ENCODE measurements at places on chromosomes 16 and 17.
A peak's percentile ranks its signal among the peaks of the same experiment; 100 is the strongest.

DNA sequence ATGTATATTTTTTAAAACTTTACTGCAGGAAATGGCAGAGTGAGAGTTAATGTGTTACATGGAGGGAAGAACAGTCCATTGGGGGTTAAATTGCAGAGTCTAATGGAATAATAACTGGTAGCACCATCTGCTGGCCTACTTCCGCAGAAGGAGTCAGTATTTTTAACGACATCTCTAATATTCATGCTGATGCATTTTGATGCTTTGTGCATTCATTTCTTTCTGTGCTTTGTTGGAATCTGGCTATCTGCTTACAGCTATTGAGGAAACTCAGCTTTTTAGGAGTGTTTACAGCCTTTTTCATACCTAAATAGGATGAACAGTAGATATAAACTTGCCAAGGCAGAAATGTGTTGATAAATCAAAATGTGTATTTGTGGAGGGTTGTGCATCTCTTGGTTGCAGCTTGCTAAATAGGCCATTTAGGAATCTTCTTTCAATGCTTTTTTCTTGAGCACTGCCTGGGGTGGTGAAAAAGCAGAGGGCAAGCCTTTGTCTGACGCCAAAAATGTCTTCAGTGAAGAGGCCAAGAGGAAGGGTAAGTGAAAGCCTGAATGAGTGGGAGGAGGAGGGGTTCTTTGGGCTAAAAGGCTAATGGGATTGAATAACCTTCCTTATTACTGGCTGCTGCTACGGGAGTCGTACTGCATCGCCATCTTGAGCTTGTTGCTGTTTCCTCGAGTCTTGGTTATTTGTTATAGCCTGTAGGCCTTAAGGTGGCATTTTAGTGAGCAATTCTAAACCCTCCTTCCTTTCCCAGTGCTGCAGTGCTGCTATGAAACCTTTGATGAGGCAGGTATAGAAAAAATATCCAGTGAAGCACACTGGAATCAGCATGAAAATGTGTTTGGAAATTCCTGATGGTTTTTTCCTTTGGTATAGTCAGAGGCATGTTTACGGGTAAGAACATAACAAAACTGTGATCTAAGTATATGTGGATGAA, 153.3 kb downstream of the CHD9 start:
- DNase-seq: peak; percentile 93

- peak; percentile 95 for DNase-seq
These were observed 5.8 kb downstream of the ZG16B start for GRCh38 chr16:2835638-2836493.

DNA sequence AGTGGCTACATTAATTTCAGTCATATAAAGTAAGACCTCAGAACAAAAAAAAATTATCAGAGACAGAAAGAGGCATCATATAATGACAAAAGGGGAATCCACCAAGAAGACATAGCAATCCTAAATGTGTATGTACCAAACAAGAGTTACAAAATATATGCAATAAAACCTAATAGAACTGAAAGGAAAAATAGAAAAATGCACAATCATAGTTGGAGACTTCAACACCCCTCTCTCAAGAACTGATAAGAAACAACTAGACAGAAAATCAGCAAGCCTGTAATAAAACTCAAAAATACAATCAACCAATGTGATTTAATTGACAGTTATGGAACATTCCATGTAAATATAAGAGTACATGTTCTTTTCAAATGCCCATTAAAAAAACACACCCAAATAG, 61.3 kb upstream of the C16orf82 start:
- DNase-seq: no peak

GRCh38 chr16:66590322-66590721, 11.1 kb downstream of the CMTM2 start:
- no peak for DNase-seq

- peak; percentile 33 for DNase-seq
These were observed 1.3 kb downstream of the C16orf86 start for GRCh38 chr16:67667817-67668494.

DNA sequence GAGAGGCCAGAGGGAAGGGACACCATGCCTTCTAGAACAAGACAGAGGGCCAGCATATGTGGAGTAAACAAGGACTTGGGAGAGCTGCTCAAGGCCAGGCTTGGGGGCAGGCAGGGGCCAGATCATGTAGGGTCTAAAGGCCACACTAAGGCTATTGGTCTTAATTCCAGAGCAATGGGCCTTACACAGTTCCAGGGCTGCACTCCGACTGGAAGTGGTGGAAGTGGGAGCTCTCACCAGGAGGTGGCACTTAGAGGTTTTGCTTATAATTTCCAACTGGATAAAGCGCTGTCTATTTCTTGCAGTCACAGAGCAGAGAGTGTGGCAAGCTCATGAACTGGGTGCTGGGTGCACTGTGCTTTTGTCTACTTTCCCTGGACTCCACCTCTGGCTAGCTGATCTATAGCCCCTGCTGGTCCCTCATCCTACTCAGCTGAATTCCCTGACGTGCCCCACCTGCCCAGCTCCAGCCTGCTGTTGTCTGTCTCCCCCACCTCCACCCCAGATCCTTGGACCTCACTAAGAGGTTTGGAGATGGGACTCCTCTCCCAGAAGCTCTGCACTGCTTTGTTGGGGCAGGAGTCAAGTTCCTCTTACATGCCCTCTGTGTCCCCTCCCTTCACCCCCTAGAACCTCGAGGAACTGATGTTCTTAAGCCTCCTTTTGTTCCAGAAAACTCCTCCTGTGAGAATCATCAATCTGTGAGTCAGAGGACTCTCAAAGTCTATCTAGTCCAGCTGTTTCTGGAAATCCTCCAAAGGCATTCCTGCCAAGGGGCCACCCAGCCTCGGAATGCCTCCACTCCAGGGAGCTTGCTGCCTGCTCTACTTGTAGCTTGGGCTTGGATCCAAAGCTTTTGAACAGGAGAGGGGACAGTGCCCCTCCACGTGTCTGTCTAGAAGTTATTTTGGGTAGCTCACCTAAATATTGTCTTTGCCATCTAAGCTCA, 48.1 kb upstream of the KSR1 start:
- no peak for DNase-seq

- DNase-seq: no peak
These were observed 18.9 kb downstream of the RPRML start for GRCh38 chr17:46960152-46960551.

DNA sequence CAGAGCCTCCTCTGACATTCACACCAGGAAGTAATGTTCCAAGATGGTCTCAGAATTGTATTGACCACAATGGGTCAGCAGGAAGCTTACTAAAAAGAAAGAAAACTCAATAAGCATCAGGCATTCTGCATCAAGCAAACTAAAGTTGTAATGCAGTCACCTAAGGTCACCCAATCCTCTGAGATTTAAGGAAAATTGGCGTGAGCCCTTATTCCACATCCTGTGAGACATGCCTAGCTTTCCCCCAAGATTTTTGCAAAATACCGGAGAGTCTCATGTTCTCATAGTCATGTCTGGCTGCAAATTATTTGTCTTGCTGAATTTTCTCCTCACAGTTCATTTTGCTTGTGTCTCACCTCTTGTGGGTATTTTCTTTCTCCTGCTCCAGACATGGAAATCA, 417.1 kb upstream of the SOX9 start:
- DNase-seq: no peak

- no peak for DNase-seq
These were observed 145.3 kb upstream of the LHX1 start for GRCh38 chr17:36791942-36792475.

- DNase-seq: no peak
These were observed 784.6 kb upstream of the EEF2KMT start for GRCh38 chr16:5882087-5882640.

GRCh38 chr17:7204828-7205461, 14.7 kb downstream of the DLG4 start:
- no peak for DNase-seq

GRCh38 chr17:63826468-63827001, 696 bp upstream of the PSMC5 start:
- no peak for DNase-seq

DNA sequence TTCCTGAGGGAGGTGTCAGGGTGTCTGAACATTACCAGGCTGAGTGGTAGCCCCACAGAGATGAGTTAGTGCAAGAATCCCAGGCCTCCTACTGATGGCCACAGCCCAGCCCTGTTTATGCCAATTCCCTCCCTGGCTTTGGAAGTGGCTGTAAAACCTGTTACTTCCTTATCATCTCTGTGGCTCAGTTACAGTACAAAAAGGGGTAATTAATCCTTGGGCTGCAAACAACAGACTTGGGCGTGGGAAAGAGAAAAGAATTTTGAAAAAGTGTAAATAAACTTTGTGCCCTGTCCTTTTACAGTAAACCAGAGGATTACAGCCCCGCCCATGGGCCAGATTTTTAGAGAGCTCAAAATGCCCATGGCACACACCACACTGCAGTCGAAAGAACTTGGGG, 73.1 kb upstream of the AXIN2 start:
- no peak for DNase-seq

DNA sequence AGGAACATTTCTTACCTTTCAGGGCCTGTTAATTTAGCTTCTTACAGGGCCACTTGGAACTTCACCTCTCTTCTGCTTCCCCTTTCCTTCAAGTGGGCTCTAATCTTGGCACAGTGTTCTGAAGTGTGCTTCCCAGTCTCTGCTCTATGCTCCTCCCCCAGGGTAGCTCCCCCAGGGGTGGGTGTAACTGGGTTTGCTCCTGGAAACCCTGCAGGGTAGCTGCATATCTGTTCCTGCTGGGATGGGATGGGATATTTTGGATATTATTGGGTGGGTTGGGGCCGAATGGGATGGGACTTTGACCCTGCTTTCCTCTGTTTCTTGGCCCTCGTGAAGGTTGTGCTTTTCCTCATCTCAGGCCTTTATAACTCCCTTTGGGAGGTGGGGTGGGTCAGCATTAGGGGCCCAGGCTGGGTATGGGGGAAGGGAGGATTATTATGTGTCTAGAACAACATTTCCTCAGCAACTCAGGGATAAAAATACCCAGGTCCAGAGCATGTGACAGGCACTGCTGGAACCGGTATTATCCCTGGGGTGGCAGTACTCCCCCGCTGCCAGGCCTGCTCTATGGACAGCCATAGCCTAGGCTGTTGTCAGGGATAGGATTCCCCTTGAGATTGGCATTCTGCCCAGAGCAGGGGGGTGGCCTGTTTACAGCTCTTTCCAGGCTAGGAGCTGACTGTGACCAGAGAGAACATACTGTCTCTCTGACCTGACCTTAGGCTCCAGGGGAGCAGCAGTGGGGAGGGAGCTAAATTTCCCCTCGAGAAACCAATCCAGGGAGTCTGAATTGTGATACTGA, 5.0 kb downstream of the NFE2L1 start:
- no peak for DNase-seq

- DNase-seq: no peak
These were observed 187.2 kb downstream of the CBLN1 start for GRCh38 chr16:49094471-49094870.

DNA sequence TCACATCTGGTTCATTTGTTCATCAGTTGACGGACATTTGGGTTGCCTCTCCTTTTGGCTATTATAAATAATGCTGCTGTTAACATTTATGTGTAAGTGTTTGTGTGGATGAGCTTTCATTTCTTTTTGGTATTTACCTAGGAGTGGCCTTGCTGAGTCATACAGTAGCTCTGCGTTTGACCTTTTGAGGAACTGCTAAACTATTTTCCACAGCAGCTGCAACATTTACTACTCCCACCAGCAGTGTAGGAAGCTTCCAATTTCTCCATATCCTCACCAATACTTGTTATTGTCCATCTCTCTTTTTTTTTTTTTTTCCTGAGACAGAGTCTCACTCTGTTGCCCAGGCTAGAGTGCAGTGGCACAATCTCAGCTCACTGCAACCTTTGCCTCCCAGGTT, 20.7 kb upstream of the PLCG2 start:
- DNase-seq: peak; percentile 13

DNA sequence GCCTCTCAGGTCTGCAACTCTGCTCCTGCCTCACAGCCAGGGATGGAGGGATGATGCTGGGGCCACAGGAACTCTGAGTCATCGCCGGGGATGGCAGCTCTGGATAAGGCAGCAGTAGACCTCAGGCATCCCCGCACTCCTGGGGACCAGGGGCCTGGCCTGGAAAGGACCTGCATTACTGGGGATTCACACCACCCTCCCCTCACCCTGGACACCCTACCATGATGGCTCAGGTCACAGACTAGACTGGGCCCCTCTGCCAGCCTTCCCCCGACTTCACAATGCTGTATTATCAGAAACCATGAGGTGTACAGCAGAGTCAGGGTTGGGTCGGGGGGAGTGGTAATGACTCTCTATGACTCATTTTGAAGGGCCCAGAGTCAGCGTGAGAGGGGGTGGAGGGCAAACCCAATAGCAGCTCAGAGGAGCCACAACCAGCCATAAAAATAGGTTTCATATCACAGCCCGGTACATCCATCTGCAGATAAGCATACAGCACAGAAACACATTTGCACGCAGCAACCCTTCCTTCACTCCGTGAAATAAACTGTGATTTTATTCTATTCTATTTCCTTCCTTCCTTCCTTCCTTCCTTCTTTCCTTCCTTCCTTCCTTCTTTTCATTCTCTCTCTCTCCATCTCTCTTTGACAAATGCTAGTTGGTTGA, 28.8 kb downstream of the DYNLRB2 start:
- DNase-seq: no peak

DNA sequence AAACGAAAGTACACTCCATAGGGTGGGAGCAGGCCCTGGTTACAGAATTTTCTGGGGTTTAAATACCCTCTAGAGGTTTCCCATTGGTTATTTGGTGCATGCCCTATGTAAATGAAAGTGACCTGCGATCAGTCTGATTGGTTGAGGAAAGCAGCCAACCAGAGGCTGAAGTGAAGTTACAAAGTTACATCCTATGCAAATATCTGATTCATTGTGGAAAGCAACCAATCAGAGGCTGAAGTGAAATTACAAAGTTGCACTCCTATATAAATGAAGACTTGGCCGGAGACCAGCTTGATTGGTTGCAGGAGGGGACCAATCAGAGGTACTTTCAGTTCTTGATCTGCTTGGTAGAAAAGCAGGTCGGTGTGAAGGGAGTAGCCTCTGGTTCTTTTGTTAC, 24.4 kb downstream of the NAA60 start:
- peak; percentile 84 for DNase-seq

- DNase-seq: no peak
These were observed 2.6 kb downstream of the SPNS3 start for GRCh38 chr17:4436381-4436780.

DNA sequence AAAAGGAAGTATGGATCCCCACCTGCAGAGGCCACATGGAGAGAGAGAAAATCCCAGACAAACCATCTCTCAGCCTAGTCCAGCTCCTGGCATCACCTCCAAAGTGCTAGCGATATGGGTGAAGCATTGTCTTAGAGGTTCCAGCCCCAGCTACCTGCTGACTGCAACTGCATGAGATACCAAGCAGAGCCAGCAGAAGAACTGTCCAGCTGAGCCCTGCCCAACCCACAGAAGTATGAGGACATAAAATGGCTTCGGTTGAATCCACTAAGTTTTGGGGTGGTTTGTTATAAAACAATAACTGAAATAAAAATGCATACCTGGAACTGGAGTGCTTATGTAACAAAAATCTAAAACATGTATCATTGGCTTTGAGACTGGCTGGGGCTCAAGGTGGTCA, 20.4 kb upstream of the SLFN5 start:
- DNase-seq: no peak

- no peak for DNase-seq
These were observed 13.3 kb downstream of the SLC16A3 start for GRCh38 chr17:82241926-82242697.

GRCh38 chr17:4839965-4840892, 7.1 kb downstream of the MINK1 start:
- DNase-seq: no peak

GRCh38 chr17:2595716-2596115, 2.3 kb downstream of the PAFAH1B1 start:
- DNase-seq: no peak

- no peak for DNase-seq
These were observed 6.7 kb downstream of the CLUH start for GRCh38 chr17:2704890-2705248.

GRCh38 chr16:62386411-62386810, 350.2 kb upstream of the CDH8 start:
- DNase-seq: no peak

All from RKO (cell line).